ENCODE measurements at places on chromosomes 5 and 9. TPM values are rescaled to one million over a fixed set of nuclear protein-coding genes. Genes with fewer than 3 reads are reported as not detected.
A peak's percentile ranks its signal among the peaks of the same experiment; 100 is the strongest.

DNA sequence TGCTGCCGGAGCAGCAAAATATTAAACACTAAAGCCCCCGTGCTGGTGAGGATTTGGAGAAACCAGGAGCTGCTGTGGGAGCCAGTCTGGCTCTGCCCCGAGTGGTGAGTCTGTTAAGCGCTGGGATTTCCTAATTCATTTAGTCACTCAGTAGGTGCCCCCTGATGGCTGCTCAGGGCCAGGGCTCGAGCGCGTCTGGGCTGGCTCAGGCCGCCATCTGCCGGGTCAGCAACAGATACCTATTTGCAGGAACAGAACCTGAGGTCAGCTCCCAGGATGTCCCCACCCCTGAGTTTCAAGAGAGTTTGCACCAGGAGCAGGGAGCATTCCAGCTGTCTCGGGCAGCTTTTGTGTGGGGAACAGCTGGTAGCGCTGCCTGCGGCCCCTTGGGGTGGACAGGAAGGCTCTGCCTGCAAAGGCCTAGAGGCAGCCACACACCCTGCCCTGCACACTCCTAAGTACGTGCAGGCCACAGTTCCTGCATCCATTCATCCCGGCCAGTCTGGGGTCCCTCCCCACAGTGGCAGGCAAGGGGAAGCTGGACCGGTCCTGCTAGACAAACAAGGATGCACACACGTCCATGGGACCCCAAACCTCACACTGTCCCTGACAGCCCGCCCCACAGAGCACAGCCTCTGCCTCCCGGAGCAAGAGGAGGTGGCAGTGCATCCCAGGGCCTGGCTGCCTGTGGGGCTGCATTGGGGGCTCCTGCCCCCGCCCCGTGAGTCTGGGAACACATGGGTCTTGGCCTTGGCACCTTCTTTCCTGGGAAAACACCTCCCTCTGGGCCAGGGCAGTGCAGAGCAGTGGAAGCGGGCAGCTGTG lies 83.7 kb downstream of the ADAMTS2 start:
- peaks cover 2% of the 10 kb centered on the region for H3K4me1 ChIP-seq
- H3K27me3 ChIP-seq, result no peaks in the 10 kb centered on the region
- H3K4me3 ChIP-seq, result no peak overlapping the region
- H3K36me3 ChIP-seq, result no peaks in the 10 kb centered on the region

- H3K27me3 ChIP-seq, result no peaks in the 10 kb centered on the region
- peak overlapping the region; percentile 8 for H3K27ac ChIP-seq
- no peak for DNase-seq
- H3K4me3 ChIP-seq, result no peak overlapping the region
Measured at GRCh38 chr5:71533615-71534014, 53.5 kb upstream of the MCCC2 start.

- H3K4me1 ChIP-seq, result no peaks in the 10 kb centered on the region
- H3K27ac ChIP-seq, result no peak overlapping the region
- no peaks in the 10 kb centered on the region for H3K36me3 ChIP-seq
- no peak overlapping the region for H3K4me3 ChIP-seq
- no peak for DNase-seq
- H3K27me3 ChIP-seq, result peaks cover 9% of the 10 kb centered on the region
Measured at GRCh38 chr5:164265566-164265965, 760.1 kb downstream of the MAT2B start.

NPDC1 gene
- 84.4 TPM for total RNA-seq

MAP1B gene
- total RNA-seq, result 207 TPM

DNA sequence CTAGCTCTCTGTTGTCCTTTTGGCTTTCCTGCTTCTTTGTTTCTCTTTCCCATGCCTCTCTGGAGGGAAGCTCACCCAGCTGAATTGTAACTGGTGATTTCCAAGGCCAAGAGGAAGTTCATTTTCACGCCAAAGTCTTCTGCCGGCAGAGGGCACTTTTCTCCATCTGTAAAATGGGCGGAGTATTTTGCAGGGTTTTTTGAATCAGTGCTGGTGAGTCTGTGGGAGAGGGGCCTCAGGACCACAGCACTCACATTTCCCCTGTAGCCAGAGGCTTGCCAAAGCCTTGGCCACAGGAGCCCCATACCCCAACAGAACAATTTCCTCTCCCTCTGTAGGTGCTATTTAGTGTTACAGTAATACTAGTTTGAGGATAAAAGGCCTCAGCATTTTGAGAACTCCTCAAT lies 42.3 kb upstream of the MATR3 start:
- H3K36me3 ChIP-seq, result no peaks in the 10 kb centered on the region
- no peak overlapping the region for H3K27ac ChIP-seq
- no peaks in the 10 kb centered on the region for H3K27me3 ChIP-seq
- H3K4me3 ChIP-seq, result no peak overlapping the region
- DNase-seq, result no peak
